Activated CD8-positive, alpha-beta memory T cell treated with anti-CD3 and anti-CD28 coated beads for 24 hours (primary cell): ENCODE measurements at places on chromosomes 11 and 22.
A peak's percentile ranks its signal among the peaks of the same experiment; 100 is the strongest.

- DNase-seq: peak; percentile 84
Observed at GRCh38 chr11:1310772-1311468, 1.5 kb upstream of the TOLLIP start.

GRCh38 chr11:118060081-118060661 is 16.7 kb upstream of the TMPRSS4 start:
- no peak for DNase-seq

DNA sequence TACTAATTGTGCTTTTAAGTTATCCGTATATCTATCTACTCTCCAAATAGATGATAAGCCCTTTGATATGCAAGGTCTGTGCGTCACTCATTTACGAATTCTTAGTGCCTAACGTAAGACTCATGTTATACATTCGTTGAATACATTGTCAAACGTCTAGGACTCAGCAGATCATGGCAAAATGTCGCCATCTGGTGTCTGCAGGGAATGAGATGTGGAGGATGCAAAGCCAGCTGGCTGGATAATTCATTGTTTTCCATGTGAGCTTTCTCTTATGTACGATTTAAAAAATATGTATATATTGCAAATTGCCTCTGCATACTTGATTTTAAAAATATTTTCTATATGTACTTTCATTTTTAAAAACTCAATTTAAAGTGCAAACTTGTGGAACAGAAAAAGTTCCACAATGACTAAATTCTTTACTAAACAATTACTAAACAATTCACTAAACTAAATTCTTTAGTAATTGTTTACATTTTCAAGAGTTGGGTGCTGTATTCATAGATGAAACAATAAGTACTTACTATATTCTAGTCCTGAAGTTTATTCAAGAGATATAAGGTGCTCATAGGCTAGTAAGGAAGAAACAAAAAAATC is 33.8 kb downstream of the ZNF202 start:
- DNase-seq: peak; percentile 75

DNA sequence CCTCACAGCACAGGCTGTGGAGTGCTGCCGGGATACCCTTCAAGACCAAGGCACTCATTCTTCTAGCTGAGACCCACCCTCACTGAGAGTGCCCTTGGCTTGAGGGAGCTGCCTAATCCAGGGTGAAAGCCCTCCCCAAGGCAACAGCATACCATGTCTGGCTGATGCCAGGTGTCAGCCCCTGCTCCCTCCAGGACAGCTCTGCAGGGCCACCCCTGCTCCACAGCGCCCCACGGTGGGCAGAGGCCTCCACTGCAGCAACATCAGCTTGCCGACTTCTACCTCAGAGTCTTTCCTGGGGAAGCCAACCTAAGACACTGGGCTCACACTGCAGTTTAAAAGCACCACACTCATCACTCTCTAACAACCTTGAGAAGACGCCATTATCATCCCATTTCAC is 29.0 kb downstream of the TTLL1 start:
- peak; percentile 74 for DNase-seq

DNA sequence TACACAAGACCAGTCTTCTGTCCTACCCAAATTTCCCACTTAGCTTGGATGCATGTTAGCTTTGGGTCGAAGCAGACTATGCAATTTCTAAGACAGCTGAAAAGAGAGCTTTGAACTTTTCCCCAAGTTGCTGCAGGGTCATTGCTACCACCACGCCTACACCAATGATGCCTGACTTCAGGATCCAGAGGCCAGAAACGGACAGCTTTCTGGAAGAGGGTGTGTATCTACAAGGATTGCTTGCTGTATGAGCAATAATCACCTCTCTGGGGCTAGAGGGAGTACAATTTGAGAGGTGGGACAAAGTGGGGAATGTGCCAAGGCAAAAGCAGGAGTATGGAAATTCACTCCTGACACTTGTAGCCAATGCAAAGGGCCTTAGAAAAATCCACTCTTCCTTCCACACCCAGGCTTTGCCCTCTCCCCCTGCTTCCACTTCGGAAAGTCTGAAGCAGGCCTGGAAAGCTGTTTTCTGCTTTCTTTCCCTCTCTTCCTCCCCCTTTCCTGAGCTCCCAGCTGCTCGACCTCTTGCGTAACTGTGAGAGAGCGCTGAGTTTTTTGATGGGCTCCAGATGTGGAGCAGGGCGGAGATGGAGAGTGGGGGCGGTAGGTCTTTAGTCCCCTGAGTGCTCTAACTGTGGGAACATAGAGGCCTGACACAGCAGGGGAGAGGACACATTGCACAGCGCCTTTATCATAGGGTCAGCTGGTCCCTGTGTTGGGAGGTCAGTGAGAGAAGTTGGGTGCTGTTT is 2.1 kb upstream of the PHLDB1 start:
- DNase-seq: no peak

- DNase-seq: no peak
Observed at GRCh38 chr11:17526931-17527627, 17.1 kb downstream of the USH1C start.

DNA sequence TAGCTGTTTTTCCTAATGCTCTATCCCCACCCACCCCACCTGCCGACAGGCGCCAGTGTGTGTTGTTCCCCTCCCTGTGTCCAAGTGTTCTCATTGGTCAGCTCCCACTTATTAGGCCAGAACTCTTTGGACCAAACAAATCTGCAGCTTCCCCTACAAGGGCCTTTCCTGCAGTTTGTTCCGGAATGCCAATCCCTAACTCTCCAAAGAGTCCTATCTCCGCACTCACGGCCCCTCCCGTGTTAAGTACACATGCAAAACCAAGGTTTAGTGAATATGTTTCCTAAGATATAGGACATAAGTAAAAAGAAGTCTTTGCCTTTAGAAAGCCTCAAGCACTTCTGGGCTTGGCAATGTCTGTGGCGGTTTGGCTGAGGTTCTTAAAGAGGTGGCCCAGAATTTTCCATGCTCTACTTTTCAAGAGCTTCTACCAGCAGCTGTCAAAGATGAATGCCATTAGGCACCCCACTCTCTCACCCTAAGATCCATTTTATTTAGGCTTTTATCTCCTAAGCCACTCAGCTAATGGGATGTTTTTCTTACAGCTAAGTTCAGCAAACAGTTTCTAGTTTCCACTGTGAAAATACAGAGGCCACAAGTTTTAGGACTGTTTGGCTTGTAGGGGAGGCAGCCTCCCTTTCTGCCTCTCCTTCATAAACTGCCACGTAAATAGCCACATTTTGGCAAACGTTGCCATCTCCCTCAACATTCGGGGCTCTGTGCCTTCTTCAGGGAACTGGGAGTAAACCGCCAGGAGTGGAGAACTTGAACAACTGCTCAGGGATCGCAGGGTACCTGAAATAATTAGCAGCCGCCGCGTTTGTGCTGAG is 1.6 kb downstream of the CD59 start:
- no peak for DNase-seq

DNA sequence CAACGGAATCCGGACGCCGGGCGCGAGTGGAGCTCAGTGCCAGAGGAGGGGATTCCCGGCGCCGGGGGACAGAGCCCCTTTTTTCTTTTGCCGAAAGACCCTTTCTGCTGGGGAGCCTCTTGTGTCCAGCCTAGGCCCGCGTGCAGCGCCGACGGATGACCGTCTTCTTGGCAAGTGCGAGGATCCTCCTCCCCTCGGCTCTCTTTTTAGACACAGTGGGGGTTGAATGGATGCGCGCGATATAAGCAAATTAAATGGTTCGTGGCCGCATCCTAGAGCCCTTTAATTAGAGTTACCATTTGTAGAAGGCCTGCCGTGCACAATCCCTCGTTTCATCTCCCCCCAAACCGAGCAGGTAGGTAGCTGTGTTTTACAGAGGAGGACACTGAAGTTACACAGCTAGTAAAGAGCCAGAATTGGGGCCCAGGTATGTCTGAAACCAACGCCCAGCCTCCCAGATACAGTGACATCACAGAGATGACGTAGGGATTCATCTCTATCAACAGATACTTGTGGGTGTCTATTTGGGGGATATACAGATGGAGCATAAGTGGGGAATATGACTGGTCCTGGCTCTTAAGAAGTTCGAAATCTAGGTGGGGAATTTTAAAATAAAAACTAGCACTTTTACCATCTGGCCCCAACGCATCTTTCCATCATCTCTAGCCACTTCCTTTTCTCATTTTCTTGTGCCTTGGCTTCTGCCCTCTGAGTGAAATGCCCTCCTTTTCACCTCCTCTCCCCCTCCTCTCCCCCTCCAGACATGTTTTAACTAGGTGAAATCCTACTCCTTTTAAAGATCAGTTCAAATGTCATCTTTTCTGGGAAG is 875 bp downstream of the TCP11L1 start:
- DNase-seq: peak; percentile 77

GRCh38 chr11:16818284-16818683 is 79.8 kb downstream of the C11orf58 start:
- DNase-seq: no peak

DNA sequence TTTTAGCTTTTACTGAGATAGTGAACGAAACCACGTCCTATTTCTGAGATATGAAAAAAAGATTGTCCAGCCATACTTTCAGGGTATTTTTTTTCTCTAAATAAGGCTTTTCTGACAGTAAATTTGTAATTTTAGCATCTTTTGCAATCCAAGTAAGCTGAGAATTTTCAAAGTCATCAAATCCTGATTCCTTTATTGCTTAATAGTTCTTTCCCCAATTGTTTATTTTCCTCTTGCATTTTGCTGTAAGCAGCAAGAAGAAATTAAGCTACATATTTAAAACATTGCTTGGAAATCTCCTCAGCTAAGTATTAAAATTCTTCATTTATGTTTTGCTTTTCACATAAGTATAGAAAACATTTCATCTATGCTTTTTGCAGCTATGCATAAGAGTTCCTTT is 493.3 kb upstream of the CCDC179 start:
- DNase-seq: no peak

DNA sequence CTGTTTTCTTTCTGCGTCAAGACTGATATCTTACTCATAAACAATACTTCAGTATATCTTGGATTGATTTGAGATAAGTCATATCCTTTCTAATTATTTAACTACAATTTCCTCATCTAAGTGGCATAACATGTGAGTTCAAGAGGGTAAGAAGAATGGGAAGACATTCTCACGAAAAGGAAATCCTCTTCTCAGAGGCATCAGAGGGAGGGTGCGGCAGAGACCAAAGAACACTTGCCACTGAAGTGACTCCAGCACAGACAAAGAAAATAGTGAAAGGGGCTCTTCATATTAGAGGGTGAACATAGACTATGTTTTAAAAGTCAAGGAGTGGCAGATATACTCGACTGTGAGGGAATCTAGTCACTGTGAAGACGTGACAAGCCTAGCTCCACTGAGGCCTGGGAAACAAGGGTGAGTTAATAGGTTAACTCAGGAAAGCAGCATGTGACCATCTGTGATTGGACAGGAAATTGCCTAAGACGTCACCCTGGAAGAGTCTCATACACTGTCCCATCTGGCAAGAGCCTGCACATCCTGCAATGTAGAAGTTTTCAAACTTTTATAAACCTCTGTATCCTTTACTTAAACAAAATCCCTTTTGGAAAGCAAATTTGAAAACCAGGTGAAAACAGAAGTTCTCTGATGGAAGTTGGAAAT is 1.9 kb upstream of the MMP1 start:
- no peak for DNase-seq

DNA sequence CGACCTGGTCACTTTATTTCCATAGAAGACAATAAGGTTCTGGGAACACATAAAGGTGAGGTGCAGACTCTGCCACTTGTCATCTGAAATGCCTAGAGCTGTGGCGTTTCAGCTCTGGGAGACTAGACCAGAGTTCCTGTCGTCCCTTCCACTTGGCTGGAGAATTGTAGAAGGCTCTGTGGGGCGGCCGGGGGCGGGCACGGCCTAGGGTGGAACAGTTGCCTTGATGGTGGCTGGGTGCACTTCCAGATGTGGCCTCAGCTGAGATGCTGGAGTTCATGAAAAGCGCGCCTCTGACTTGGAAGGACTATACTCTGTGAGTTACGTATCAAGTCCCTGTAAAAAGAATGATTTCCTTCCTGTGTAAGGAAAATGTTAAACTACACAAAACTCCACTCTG is 16.8 kb downstream of the TRMU start:
- DNase-seq: no peak

- DNase-seq: no peak
Observed at GRCh38 chr11:82398300-82398815, 335.3 kb downstream of the FAM181B start.

DNA sequence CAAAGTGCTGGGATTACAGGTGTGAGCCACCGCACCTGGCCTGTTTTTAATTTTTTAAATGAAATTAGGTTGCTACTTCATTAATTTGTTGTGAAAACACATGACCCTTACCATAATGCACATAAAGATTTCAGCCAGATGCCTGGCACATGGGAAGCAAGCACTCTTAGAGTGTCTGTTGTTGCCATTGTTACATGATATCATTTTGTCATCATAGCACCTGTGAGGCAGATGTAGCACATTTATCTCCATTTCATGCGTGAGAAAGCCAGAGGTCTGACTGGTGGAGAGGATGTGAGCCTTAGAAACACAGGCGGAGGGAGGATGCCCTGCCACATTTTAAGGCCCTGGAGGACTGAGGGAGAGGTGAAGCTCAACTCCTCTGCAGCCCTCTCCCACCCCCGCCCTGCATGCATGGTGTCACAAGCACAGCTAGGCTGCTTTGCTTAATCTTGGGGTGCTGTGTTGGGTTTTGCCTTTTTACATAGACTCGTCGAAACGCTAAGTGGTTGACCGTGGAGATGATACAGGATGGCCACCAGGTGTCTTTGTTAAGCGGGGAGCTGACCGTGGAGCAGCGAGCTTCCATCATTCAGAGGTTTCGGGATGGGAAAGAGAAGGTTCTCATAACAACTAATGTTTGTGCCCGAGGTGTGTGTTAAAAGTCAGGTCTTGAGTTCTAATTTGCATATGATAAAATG is 14.0 kb downstream of the DDX25 start:
- DNase-seq: no peak

DNA sequence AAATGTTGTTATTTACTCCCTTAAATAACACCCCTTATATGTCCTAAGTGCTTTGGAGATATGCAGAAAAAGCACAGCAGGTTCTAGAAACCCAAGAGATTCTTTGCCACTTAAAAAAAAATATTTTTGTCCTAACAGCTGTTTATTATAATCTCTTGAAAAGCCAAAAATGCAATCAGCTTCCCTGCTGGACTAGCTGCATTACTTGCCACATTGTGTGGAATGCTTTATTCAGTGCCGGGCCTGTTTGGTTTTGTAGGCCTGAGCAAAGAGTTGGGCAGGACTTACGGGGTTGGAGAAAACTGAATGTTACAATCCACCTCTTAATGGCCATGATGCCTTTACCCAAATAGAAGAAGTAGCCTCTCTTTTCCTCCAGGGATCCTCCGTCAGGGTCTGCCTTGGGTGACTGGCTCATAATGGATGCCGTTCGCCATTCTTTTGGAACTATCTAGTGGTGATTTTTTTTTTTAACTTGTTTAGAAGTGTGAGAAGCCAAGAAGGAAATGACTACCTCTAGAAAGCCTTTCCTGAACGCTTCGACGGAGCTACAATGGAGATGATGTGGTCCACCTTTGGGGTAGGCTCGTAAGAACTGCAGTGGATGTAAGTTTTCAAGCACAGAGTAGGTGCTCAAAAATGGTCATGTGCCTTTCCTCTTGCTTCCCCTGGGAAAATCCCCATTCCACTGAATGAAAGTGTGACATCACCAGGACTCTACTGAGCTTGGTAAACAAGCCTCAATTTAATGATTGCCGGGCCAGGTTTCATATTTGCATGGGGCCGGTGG is 241.3 kb upstream of the NCAM1 start:
- DNase-seq: no peak
